ENCODE measurements at places on chromosomes 11 and 22.
A peak's percentile ranks its signal among the peaks of the same experiment; 100 is the strongest.

DNA sequence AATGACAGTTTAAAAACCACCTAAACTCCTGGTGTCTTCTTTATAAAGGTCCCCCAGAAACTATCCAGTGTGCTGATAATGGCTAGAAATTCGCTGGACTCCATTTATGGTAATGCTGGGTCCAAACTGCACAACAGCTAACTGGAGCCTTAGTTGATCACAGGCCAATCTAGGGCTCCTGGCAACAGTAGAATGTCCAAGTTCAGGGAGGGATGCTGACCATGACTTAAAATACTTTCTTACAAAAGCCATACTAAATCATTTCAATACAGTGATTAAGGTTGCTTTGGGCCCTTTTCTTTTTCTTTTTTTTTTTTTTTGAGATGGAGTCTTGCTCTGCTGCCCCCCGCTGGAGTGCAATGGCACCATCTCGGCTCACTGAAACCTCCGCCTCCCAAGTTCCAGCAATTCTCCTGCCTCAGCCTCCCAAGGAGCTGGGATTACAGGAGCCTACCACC is 14.5 kb upstream of the GAB2 start:
- no peak for DNase-seq

DNA sequence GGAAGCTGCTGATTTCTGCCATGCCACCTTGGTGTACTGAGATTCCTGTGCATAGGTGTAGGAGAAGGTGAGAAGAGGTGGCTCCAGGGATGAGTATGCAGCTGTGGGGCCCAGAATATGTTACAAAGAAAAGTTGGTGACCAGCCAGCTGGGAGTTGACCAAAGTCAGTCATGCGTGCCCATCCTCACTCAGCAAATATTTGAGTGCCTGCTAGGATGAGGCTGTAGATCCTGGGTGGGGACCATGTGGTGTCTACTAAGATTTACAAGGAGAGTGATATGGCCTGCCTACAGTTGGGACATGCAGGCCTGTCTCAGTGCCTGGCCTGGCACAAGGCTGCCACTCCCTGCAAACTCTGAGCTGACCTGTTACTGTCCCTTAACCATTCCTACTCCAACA is 19.4 kb downstream of the RNF185 start:
- DNase-seq: no peak

DNA sequence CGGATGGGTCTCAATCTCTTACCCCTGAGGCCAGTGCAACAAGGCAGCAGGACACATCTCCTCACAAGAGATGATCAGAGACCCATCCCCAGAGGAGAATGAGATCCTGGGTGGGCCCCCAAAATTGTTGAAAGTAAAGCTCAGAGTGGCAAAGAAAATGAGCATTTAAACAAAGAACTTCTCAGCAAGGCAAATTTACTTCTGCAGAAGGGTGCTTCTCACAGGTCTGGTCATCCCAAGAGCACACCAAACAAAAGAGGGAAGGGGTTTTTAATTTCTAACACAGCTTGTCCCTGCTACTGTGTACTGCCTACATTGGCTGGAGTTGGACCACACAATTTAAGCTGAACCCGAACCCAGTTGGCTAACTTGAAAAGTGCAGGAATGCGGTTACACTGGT is 1628.6 kb upstream of the RAG2 start:
- no peak for DNase-seq

- DNase-seq: no peak
Observed at GRCh38 chr11:9103542-9104276, 12.3 kb upstream of the SCUBE2 start.

- no peak for DNase-seq
Observed at GRCh38 chr11:95884376-95884775, 39.5 kb downstream of the MTMR2 start.

DNA sequence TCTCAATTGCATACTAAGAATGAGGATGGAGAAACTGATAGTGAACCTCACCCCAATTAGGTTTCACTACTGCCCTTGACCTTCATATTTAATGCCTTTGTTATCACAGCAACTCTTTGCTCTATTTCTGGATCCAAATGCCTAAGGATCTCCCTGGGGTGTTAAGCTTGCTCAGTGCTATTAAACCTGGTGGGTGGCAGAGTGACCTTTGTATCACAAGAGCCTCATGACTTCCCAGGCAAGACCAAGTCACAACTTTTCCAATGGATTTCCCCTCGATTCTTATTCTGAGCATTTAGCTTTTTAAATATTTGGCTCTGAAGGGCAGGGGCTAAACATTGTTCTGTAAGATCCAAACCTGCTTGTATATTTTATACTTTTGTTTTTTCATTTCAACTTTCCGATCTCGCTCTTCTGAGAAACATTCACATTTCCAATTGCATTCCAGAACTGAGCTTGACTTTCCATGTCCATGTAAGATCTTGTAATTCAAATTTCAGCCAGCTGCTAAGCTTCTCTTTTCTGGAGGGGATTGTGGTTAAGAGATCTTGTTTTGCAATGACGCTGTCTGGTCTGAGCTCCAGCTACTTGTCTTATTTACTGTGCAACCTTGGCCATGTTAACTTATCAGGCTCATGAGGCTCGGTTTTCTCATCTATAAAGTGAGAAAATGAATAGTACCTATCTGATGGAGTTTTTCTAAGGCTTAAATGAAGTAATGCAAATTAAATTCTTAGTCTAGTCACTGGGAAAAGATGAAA is 6.4 kb upstream of the EHF start:
- DNase-seq: no peak

- no peak for DNase-seq
Observed at GRCh38 chr22:50360578-50360977, 17.5 kb downstream of the PPP6R2 start.

GRCh38 chr11:72683782-72684200 is 9.6 kb upstream of the PDE2A start:
- peak; percentile 49 for DNase-seq

GRCh38 chr11:67506426-67507051 is 1.4 kb upstream of the PITPNM1 start:
- no peak for DNase-seq

GRCh38 chr11:92642177-92642931 is 327.1 kb upstream of the MTNR1B start:
- DNase-seq: no peak

- DNase-seq: peak; percentile 66
Observed at GRCh38 chr11:57792060-57792541, 30.5 kb downstream of the CTNND1 start.

DNA sequence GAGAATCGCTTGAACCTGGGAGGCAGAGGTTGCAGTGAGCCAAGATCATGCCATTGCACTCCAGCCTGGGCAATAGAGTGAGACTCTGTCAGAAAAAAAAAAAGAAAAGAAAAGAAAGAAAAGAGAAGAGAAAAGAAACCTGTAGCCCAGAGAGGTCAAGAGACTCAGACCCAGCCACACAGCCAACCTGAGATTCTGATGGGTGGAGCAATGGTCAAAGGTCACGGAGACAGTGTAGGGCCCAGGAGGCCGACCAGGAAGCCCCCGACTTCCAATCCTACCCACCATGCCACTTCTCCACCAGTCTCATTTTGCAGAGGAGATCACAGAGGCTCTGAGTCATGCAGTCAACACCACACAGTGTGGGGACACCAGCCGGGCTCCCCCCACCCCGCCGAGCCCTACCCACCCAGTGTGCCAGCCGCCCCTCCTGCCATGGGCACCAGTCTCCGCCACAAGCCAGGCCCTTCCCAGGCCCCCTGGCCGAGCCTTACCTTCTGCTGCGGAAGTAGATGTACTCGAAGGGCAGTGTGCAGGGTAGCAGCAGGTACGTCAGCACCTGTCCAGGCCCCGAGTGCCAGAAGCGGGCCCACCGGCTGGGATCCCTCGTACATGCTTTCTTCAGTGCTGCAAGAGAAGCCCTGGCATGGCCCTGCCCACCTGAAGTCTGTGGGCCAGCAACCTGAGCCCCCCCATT is 7.9 kb downstream of the PNPLA5 start:
- no peak for DNase-seq

DNA sequence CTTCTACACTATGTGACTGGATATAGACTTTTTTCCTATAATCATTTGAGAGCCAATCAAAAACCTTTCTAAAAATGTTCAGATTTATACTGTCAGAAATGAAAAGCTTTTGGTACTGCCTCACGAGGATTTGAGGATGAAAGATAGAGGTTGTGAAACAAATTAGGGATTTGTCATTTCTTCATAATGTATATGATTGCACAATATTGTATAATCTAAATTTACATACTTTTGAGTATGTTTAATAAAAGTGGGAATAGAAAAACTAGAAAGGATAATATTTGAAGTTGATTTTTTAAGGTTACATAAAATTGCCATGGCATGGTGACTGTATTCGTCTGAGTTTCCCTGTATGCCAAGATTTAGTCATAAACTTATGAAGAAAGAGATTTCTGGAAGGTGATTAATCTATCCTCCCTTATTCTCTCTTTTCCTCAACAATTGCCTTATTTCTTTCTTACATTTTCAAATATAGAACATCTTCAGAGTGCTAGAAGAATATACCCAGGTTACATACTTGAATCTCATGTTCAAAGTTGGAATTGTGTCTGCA is 56.2 kb downstream of the CASP12 start:
- DNase-seq: no peak

All from stimulated activated CD8-positive, alpha-beta memory T cell treated with anti-CD3 and anti-CD28 coated beads, Interleukin-15, amount 100 ng/mL, for 48 hours (primary cell).